Left lobe of liver (tissue), 2 donors: ENCODE measurements at places on chromosomes 5 and 9.

GRCh38 chr9:72786948-72787347 lies 165.9 kb downstream of the ALDH1A1 start:
- no peak for DNase-seq

GRCh38 chr5:64978546-64978945 lies 209.8 kb downstream of the CWC27 start:
- DNase-seq, result no peak

DNA sequence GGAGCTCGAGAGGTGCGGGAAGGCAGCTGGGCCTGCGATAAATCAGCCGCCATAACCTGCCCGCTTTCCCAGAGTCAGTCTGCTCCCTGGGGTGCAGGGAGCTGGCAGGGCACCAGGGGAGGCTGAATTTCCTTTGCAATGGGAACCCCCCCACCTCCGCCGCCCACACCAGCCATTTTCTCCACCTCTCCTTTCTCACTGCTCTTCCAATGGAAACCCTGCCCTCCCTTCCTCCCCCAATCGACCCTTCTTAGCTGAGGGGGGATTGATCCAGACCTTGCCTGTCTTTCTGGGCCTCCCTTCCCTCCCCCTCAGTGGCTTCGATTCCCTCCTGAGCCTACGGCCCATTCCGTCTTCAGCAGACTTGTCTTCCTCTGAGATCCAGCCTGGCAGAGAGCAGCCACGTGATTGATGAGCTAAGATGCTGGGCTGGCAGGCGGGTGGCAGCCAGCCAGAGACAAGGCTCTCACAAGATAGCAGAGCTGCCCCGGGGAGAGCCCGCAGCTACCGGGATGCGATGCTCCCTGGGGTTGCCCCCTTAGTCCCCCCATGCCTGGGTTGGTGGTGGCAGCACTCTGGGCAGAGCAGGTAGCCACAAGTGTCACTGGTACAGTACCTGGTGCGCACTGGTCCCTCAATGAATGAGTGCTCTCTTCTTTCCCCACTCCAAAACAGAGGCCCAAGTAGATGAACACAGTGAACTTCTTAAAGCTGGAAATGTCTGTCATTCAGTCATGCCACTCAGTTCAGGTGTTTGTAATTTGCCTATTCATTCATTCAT lies 53.7 kb upstream of the FABP6 start:
- DNase-seq, result no peak

GRCh38 chr9:114546851-114547250 lies 40.7 kb upstream of the ATP6V1G1 start:
- DNase-seq, result no peak

DNA sequence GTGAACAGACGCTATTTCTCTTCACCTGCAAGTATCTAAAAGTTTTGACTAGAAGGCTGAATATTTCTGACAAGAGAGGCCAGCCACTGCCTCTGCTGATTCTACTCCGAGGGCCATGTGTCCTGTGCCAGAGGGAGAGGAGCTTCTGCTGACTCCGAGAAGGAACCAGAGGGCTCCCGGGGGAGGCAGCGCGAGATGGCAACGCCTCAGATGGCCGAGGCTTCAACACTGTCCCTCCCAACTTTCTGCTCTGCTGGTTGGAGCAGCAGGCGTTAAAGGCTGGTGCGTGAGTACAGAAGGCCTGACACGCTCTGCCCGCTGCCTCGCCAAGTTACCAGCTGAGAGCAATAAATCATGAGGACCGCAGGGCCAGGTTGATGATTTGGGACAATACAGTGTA lies 178.8 kb downstream of the GAPVD1 start:
- DNase-seq, result peak; percentile 19
